AG08395 (cell line): ENCODE measurements at places on chromosomes 1 and 21.
A peak's percentile ranks its signal among the peaks of the same experiment; 100 is the strongest.

GRCh38 chr1:18923756-18924211 lies 21.4 kb upstream of the ALDH4A1 start:
- peak; percentile 37 for DNase-seq

DNA sequence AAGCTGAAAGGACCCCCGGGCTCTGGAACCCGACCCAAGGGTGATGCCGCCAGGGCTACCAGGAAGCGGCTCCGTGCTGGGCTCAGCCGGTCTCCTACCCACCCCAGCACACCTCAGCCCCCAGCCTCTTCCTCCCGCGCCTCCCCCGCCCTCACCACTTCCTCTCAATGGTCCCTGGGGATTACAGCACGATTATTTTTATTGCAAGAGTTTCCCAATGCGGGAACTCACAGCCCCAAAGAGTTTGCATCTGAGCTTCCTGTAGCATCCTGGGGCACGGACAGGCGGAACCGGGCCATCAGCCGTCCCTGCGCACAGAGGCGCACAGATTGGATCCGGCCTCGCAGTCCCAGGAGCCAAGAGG lies 8.7 kb upstream of the SLX9 start:
- DNase-seq = peak; percentile 55

- DNase-seq = no peak
These were observed 1628.9 kb upstream of the PRMT6 start for GRCh38 chr1:105427543-105427942.

- no peak for DNase-seq
These were observed 159.7 kb upstream of the BEND5 start for GRCh38 chr1:48936436-48936835.

DNA sequence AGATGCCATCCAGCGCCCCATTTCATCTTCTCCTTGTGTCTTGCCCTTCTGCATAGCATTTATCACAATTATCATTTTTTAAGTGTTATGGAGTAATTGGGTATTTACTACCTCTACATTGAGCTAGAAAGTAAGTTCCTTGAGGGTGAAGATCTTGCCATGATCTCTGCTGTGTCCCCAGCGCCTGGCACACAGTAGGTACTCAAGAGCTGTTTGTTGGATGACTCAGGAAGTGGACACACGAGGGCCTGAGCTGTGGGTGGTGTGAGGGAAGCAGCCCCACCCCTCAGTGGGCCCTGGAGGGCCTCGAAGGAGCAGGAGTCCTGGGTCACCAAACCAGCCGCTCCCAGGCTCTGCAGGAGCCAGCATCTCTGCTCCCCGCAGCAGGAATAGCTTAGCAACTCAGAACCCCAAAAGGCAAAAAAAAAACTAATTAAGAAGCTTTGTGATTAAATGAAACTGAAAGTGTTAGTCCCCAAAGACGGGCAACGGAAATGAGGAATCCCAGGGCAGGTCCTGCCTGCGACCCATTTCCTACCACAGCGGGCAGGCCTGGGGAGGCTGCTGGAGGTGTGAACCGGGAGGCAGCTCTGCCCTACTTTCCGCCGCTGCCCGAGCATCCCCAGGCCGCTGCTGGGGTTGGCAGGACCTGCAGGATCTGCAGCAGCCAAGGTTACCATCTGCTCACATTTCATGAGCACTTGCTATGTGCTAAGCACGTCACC lies 87.7 kb downstream of the LACTBL1 start:
- no peak for DNase-seq

- no peak for DNase-seq
These were observed 26.7 kb downstream of the CDC7 start for GRCh38 chr1:91527266-91527765.

DNA sequence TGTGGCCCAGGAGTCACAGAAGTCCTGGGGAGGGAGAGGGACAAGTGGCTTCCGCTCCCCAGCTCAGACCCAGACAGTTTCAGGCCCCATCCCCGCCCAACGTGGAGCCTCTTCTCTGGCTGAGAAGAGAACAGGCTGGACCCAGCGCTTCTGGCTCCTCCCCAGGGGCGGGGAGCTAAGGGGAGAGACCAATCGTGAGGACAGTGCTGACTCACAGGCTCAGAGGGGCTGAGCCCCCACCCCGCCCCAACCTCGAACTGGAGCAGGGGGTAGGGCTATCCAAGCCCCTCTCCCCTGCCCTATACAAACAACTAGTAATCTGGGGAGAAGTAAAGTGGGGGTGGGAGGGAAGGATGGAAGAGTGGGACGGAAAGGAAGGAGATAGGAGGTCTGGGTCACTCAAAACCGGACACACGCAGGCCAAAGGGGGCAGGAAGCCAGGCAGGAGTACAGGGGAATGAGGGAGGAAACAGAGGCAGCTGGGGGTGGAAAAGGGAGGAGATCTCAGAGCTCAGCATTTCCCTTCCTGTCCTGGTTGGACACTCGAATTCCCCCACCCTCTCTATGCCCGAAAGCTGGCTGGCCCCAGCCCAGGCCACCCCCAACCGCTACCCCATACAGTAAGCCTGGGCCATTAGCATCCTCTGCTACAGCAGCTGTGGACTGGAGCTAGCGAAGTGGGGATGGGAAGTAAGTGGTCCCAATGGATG lies at the start of gene SHC1:
TSS of gene SHC1 (minus strand) at position 117 of the 710 bp plus-strand sequence. CDS start 221 bp downstream, outside the sequence.
- peak; percentile 96 for DNase-seq

DNA sequence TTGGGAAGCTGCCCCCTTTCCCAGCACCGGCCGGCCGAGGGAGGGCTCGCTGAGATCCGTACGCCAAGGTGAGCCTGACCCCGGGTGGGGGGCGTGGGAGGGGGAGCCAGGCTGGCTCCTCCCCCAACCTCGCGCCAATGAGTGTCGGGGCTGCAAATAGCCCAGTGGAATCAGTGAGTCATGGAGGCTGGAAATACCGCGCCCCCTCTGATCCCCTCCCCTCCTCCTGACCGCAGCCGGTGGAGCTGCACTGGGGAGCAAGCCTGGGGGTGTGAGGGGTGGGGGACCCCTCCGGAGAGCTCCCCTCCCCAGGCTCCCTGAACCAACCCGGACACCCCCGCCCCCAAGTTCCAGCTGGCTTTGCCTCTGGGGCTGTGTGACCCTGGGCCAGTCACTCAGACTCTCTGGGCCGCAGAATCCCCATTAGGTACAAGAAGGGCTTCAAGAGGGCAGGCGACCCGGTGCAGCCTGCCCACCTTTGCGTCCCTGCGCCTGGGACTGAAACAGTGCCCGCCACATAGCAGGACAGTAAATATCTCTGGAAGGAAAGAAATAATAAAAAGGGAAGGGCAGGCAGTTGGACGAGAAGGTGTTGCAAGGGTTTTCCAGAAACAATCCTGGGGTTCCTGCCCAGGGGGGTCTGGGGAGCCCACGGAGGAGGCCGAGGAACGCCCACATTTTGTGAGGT lies 4.5 kb downstream of the HSPB7 start:
- peak; percentile 73 for DNase-seq

DNA sequence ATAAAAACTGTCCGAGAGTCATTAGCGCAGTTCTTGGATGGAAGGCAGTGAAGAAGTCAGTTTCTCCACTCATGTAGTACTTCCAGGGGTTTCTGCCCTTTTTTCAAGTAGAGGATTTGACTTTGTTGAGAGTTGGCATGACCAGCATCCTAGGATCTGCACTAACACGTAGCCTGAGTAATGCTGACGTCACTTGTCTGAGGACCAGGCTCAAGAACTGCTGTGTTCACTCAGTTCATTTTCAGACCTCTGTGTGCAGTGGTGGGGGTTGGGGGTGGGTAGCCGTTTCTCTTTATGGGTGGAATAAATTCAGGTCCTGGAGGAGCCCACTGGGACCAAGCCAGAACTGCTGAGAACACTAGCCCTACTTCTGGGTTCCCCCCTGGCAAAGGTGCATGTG lies 53.3 kb downstream of the MRPS6 start:
- peak; percentile 33 for DNase-seq

DNA sequence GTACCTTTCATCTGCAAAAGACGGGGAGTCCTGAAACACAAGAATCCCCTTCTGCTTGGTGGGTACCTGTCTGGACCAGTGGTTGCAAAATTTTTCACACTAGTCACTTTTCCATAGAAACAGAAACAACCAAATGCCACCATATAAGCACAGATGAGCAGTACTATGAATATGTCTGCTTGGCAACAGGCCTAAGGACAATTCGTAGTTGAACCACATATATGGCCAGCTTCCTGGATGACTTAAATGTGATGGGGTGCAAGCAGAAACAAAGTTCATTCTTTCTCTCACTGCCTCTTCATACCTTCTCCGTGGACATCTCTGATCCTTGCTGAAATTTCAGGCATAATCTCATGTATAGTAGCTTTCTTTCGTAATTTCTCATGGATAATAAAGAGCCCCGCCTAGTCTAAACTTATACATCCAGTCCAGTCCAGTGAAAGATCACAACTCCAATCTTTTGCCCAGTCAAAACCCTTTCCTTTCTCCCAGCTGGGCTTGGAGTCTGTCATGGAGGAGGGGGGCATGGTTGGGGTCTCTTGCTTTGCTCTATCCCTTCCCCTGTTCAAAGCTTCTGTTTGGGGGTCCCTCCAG lies 7.0 kb downstream of the FCAMR start:
- no peak for DNase-seq

DNA sequence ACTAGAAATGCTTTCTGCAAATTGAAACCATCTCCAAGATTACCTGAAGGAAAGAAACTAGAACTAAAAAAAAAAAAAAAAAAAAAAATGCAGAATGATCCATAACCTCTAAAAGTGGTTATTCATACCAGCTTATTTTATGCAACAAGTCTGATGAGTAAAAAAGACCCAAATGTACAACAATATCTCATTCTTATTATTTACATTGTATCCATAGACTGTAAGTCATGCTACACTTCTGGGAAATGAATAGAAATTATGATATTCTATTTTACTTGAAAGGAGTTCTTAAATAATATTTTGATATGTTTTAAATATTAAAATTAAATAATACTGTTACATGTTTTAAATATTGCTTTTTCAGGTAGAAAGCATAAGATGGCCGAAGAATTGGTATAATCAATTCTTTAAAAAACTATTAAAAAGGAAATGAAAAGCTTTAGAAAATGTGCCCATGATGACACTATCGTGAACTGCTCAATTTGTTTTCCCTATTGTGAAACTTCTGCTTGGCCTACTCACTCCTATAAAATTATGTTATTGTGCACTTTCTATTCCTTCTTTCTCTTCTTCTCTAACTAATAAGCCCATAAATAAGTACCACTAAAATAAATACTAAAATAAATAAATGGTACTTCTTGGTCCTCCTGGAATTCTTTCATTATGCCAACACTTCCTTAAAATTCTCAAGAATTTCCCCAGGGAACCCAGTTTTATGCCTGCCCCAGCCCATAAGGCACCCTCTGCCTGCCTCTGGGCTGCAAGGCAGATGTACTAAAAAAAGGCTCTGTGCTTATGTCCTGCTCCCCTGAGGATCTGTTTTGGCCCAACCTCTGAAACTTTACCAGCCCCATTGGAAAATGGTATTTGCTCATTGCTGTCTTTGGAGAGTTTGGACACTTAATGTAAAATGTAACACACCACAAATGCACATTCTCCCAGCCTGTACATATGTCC lies 18.1 kb downstream of the SAMSN1 start:
- no peak for DNase-seq

GRCh38 chr1:201461645-201462441 lies 7.1 kb downstream of the PHLDA3 start:
- DNase-seq = peak; percentile 93

GRCh38 chr1:154301582-154301981 lies 19.3 kb upstream of the AQP10 start:
- no peak for DNase-seq

- DNase-seq = no peak
These were observed 118.8 kb downstream of the RWDD3 start for GRCh38 chr1:95352767-95353166.
